Regular cardiac myocyte (primary cell): ENCODE measurements at places on chromosomes 6 and 20. TPM values are rescaled to one million over a fixed set of nuclear protein-coding genes. Genes with fewer than 3 reads are reported as not detected.

The DPM1 gene
- total RNA-seq, result 88.5 and 89.0 TPM in 2 replicates

The CASS4 gene
- 0.28 and 2.9 TPM in 2 replicates for total RNA-seq

The BMP7 gene
- not detected in 2 replicates for total RNA-seq

The STMND1 gene
- total RNA-seq, result not detected in 2 replicates

The BFSP1 gene
- 1.9 and 2.8 TPM in 2 replicates for total RNA-seq

The TRDN gene
- not detected in 2 replicates for total RNA-seq

The GABRR1 gene
- not detected in 2 replicates for total RNA-seq

The SLC17A4 gene
- not detected in 2 replicates for total RNA-seq

The CDC40 gene
- 23.6 and 28.2 TPM in 2 replicates for total RNA-seq

The CDSN gene
- total RNA-seq, result under 0.01 TPM in 1 of 2 replicates, not detected in the other

The OPRL1 gene
- total RNA-seq, result 0.19 and 2.0 TPM in 2 replicates

The C6orf58 gene
- total RNA-seq, result 0.19 TPM in 1 of 2 replicates, not detected in the other

The GJA10 gene
- not detected in 2 replicates for total RNA-seq

The DDX43 gene
- total RNA-seq, result 0.56 and 1.2 TPM in 2 replicates

The DYNLT1 gene
- total RNA-seq, result 93.6 and 153 TPM in 2 replicates

The NT5E gene
- total RNA-seq, result 306 and 439 TPM in 2 replicates

The DCDC2 gene
- 1.5 and 1.7 TPM in 2 replicates for total RNA-seq

The C6orf47 gene
- total RNA-seq, result 21.9 and 23.4 TPM in 2 replicates

The SMPDL3A gene
- 5.8 and 16.9 TPM in 2 replicates for total RNA-seq
